Left colon (tissue), 2 donors: ENCODE measurements at places on chromosomes 7 and 10. TPM values are rescaled to one million over a fixed set of nuclear protein-coding genes. Genes with fewer than 3 reads are reported as not detected.
A peak's percentile ranks its signal among the peaks of the same experiment; 100 is the strongest.

GRCh38 chr7:134874407-134874806 is 95.0 kb downstream of the CALD1 start:
- DNase-seq, result no peak

- DNase-seq, result no peak
Observed at GRCh38 chr7:131633342-131633843, 77.0 kb upstream of the PODXL start.

The AKR1B15 gene
- total RNA-seq, result 14.0 TPM

DNA sequence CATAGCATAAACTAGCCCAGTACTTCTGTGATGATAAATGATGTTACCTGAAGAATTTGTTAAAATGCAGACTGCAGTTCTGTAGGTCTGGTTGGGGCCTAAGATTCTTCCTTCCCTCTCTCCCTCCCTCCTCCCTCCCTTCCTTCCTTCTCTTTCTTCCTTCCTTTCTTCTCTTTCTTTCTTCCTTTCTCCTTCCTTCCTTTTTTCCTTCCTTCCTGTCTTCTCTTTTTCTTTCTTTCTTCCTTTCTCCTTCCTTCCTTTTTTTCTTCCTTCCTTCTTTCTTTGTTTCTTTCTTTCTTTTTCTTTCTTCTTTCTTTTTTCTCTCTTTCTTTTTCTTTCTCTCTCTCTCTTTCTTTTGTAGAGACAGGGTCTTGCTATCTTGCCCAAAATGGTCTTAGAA is 3.7 kb upstream of the SLC25A28 start:
- no peak for DNase-seq

DNA sequence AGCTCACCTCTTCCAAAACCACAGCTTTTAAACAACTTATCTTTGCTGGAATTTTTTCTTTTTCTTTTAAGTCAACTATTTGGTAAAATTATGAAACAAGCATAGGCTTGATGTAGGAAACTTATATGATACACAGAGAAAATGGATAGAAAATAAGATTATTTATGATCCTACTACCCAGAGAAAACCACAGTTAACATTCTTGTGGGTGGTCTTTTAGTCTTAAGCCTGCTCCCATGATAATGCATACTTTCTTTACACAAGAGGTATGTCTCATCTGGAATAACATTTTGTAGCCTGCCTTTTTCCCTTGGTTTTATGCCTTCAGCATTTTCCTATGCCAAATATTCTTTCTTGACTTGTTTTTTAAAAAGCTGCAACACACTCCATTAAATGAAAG is 21.4 kb downstream of the PLPP4 start:
- DNase-seq, result no peak

DNA sequence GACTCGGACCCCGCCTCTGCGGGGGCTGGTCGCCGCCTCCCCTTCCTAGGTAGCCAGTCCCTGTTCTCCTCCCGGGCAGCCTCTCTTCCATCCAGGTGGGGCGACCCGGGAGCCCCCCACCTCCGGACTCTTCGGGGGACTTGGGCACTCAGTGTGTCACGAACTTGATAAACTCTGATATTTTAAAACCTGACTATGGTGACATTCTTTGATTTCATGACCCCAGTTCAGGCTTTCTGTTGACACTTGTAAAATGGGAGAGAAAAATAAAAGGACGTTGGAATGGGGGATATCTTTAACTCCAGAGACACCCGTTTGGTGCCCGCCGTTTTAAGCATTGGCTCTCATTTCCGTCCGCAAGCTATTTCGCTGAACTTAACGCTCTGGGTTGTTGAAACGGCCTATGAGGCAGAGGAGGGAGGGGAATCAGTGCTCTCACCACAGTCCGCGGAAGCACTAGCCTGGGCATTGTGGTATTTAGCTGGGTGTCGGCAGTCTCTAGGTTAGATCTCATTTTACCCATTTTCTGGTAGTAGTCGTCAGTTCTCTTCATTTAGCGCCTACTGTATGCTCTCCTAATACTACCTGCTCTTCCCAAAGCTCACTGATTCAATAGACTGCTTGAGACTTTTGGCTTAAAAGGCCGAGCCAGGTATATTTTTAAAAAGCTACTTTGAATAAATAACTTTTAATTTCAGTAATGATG is 738 bp downstream of the VPS26A start:
- peak; percentile 70 for DNase-seq

The PDZD7 gene
- total RNA-seq, result 0.78 TPM

GRCh38 chr10:126425032-126425431 is 36.8 kb upstream of the ADAM12 start:
- DNase-seq, result no peak

The LIPK gene
- total RNA-seq, result not detected

DNA sequence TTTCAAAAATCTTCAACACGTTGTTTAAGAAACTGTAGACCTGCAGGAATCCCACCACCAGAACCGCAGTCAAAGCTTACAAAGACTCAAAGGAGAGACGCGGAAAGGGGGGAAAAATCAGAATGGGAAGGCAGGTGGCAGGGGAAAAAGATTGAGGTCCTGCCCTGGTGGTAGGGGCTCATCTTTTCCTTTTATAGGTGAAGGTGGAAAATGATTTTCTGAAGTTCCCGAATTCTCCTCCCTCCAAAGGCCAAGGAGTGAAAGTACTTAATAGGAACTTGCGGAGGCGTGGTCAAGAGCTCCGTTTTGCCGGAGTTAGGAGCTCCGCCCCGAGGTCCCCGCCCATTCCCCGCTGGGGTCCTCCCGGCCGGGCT is 724 bp downstream of the BBIP1 start:
- peak; percentile 97 for DNase-seq
